ENCODE measurements at places on chromosomes 1 and 21. TPM values are rescaled to one million over a fixed set of nuclear protein-coding genes. Genes with fewer than 3 reads are reported as not detected.
A peak's percentile ranks its signal among the peaks of the same experiment; 100 is the strongest.

- DNase-seq: no peak
These were observed 5.2 kb upstream of the GALNT2 start for GRCh38 chr1:230061801-230062200.

GRCh38 chr1:94926126-94926914, 590 bp downstream of the CNN3 start:
- DNase-seq: peak; percentile 60

GRCh38 chr1:103561643-103562395, 9.6 kb upstream of the AMY2B start:
- DNase-seq: no peak

DNA sequence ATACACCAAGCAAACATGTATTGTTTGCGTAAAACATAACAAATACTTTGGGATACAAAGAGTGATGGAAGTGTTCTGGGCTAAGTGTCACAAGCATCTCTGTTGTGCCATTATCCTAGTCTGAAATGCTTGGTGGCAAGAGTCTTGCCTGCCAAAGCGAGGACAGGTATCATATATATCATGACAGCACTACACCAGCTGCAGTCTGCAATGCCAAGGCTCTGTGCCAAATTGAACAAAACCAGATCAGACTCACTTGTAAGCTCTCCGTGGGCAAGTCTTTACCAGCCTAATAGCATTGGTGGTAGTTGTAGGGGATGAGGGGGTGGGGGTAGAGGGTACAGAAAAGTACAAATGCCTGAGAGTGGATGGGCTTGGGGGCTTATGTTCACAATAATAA, 119.2 kb downstream of the RWDD3 start:
- DNase-seq: no peak

DNA sequence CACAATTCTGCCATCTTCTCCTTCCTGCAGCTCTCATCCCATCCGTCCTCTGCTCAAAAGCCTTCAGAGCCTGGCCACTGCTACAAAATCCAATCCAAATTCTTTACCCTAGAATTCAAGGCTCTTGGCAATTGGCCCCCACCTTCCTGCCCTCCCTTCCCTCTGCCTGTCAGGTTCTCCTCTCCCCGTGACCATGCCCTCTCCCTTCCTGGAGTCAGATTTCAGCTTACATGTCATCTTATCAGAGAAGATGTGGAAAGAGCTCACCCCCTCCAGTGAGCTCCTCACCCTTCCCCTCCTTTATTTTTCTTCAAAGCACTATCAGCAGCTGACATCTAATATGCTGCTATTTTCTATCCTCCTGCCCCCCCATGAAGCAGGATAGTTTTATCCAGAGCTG, 86.9 kb downstream of the GRIK3 start:
- DNase-seq: no peak

GRCh38 chr21:28832013-28832714, 160.5 kb downstream of the LTN1 start:
- no peak for DNase-seq

DNA sequence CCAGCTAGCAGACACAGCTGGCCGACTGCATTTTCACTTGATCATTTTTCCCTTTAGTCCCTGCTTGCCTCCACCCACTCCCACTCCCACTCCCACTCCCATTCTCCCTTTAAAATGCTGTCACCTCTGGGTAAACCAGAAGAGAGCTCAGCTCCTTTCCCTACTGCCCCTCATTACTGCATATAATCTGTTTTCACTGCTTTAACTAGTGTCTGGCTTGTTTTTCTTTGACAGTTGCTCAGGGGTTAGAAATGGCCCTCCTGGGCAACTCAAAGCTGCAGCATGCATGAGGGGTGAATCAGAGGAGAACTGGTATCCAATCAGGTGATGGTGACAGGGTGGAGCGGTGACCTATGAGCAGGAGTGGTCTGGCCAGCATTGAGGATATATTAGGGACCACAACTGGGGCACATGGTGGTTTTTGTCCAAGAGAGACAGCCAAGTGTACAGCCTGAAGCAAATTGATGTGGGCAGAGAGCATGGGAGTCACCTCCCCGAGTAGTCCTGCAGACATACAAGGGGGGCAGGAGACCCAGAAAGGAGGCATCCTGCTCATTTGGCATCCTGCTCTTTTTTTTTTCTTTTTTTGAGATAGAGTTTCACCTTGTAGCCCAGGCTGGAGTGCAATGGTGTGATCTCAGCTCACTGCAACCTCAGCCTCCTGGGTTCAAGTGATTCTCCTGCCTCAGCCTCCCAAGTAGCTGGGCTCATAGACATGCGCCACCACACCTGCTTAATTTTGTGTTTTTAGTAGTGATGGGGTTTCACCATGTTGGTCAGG, 42.6 kb upstream of the SRSF10 start:
- peak; percentile 58 for DNase-seq

- DNase-seq: no peak
These were observed 35.2 kb downstream of the PTBP2 start for GRCh38 chr1:96756789-96757188.

GRCh38 chr1:225950905-225951497, 10.0 kb upstream of the LEFTY2 start:
- no peak for DNase-seq

- no peak for DNase-seq
These were observed 3.1 kb upstream of the ETV3 start for GRCh38 chr1:157141212-157141855.

GRCh38 chr1:1173793-1174415, at the start of gene TTLL10:
TSS of gene TTLL10 (plus strand) at chr1:1173880. CDS start at chr1:1179216, 5,336 bp downstream.
- peak; percentile 35 for DNase-seq

- DNase-seq: no peak
These were observed 13.9 kb upstream of the RERE start for GRCh38 chr1:8831340-8831739.

DNA sequence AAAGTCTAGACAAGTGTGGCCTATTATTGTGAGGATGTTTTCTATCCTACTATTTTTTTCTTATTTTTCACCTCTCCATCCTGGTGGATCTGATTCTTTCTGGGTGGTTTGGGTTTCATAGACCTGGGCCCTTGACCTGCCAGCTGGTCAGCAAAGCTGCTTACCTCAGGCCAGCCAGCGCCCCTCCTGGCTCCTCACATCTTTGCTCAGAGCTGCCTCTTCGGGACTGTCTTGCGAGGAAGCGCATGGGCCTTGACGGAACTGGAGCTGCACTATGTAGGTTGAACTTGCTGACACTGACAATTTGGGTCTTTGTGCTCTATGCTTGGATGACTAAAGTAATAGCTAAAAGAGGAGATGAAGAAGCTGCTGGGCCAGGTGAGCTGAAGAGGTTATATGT, 138.5 kb upstream of the SYT6 start:
- no peak for DNase-seq

SPRR5 gene
- not detected for total RNA-seq

GJA4 gene
- 3.5 TPM for total RNA-seq

ANGPTL1 gene
- total RNA-seq: 5.7 TPM
